Fibroblast of the aortic adventitia (primary cell): ENCODE measurements at places on chromosomes 5 and 9.

GRCh38 chr5:9187614-9188013 lies 358.3 kb downstream of the SEMA5A start:
- no peak for DNase-seq

GRCh38 chr5:159539678-159540077 lies 209.4 kb upstream of the IL12B start:
- no peak for DNase-seq

DNA sequence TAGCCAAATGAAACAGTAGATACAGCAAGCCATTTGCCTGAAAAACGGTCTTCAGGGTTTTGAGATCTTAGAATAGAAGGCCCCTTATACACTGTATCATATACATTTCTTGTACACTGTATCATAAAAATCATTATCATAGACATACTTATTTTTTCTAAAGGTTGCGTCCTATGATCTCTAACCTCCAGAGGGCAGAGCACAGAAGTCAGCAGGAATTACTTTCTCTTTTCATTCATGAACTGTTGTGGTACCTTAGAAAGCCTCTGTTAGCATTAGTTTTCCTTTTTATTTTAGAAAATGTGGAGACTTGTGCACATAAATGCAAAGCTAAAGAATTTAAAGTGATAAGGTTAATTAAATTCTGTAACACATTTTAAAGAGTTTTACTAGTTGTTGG lies 115.4 kb downstream of the OXCT1 start:
- no peak for DNase-seq

DNA sequence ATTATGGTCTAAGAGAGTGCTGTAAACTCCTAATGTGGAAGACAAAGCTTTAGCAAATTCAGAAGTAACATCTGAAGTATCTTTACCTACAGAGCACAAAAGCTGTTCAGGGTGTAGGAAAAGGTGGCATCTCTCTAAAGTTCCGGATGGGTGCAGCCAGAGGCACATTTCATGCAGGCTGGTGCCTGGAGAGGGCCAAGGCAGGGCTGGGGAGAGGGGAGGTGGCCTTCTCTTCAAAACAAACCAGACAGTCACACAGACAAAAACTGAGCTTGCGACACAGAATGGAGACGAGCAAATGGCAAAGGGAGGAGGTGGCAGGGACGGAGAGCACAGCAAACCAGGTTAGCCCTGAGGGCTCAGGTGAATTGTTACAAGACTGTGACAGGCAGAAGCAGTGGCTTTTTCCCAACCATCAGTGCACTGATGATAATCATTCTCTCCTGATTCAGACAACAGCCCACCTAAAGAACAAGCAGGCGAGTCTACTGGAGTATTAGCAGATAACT lies 121.5 kb upstream of the PCA3 start:
- DNase-seq = no peak

DNA sequence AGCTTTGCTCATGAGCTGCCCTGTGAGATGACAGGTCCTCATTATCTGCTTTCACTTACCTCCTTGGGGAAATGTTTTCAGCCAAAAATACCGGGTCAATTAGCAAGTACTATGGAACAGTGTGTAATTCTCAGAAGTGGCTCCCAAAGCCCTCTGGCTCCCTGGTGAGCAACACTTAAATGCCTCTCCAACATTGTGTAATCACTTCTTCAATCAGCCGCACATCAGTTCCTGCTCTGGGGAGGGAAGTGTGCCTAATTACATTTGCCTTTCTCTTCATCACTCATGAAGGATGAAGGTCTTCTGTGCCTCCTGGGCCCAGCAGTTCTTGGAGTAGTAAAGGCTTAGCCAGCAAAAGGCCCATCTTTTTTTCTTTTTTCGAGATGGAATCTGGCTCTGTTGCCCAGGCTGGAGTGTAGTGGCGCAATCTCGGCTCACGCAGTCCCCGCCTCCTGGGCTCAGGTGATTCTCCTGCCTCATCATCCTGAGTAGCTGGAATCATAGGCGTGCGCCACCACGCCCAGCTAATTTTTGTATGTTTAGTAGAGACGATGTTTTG lies 23.1 kb downstream of the NIM1K start:
- DNase-seq = no peak

GRCh38 chr9:127540664-127541041 lies 71.4 kb upstream of the STXBP1 start:
- no peak for DNase-seq

DNA sequence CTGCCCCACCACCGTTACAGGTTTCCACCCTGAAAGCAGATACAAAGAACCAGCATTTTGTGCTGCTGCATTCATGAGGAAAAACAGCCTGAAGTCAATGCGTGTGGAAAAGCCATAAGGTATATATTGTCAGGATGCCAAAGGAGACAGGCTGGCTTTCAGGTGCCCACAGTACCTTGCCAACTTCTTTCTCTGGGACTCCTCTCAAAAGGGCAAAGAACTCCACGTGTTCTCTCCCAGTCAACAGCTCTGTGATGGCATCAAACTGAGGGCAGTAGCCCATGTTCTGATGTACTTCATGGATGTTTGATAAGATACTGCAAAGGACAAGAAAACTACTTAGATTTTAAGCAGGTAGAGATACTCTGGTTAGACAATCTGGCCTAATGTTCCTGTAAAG lies 24.3 kb downstream of the NIPSNAP3B start:
- no peak for DNase-seq

DNA sequence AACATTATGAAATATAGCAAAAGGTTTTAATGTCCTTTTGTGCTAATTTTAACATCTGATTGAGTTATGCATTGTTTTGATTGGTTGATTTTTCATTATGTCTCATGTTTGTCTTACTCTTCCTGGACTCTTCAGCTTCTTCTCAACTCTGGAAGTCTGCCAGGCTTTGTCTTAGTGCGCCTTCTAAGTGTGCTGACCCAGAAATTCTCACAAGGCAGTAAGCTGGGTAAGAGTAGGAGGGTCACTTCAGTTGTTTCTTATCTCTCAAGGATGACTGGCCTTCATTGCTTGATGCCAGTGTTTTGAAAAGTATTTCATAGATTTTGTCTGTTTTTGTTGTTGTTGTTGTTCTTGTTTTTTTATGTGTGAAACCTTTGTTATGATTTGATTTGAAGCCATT lies 59.2 kb downstream of the RIC1 start:
- DNase-seq = peak; percentile 25

GRCh38 chr5:120239086-120239485 lies 225.0 kb upstream of the PRR16 start:
- DNase-seq = no peak

DNA sequence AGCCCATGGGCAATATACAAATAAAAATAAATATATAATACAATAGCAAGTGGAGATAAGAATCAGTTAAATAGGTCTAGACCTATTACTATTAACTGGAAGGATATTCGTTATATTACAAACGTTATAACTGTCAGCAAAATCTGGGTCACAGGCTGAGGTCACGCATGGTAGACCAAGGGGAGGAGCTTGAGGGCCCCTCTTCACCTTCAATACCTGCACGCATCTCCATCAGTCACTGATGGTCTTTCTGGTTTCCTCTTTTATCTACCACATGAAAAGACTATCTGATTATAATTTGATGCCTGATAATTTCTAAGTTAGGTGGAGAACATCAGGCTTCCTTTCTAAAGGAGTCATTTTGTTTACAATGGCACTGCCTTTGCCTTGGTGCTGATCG lies 43.2 kb downstream of the MAT2B start:
- no peak for DNase-seq

- no peak for DNase-seq
Observed at GRCh38 chr9:10007356-10007755, 605.4 kb downstream of the PTPRD start.

DNA sequence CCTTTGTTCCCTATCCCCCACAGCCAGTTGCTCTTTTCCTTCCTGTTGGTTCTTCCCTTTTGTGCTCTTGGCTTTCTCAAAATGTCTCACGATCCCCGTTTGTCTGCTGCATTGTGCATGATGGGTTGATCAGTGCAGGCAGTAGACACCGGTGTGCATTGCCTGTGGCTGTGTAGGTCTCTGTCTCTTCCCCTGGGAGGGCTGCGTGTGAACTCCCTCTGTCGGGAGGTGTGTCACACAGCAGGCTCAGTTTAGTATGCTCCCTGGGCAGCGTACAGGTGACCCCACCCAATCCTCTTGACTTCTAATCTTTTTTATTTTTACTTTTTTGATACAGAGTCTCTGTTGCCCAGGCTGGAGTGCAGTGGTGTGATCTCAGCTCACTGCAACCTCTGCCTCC lies 265.3 kb downstream of the FSTL4 start:
- DNase-seq = no peak

DNA sequence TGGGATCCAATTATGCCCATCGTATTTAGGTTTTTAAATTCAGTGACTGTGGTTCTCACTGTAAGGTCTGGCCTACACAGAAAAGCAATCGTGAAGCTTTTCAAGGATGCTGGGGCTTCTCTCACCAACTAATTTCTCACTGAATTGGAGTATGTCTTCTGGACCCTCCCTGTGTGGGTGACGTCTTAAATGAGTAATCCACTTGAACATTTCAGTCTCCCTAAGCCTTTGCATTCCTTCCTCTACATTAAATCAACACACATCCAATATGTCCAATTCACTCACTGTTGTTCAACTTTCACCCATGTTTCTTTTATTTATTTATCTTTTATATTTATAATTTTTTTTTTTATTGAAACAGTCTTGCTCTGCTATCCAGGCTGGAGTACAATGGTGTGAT lies 12.5 kb upstream of the BTF3 start:
- no peak for DNase-seq

GRCh38 chr5:68370196-68370595 lies 154.6 kb downstream of the PIK3R1 start:
- no peak for DNase-seq

GRCh38 chr5:94360382-94361130 lies 257.8 kb downstream of the KIAA0825 start:
- DNase-seq = no peak

DNA sequence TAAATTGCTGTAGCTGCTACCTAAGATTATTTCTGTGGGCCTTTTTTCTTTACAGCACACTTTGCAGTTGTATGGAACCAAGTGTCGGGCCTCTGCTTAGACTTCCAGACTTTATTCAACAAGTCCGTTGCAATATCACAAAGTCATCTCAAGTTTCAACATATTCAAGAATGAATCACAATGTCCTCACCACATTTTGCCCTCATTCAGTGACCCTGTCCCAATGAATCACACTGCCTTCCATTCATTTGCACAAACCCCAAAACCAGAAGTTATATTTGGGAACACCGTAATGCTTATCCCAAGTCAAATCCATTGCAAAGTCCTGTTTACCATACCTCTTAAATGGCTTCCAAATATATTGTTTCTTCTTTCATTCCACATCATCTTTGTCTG lies 439.6 kb downstream of the CSNK1G3 start:
- peak; percentile 92 for DNase-seq

- DNase-seq = no peak
Observed at GRCh38 chr5:4883360-4883759, 256.8 kb upstream of the ADAMTS16 start.

- DNase-seq = no peak
Observed at GRCh38 chr5:56616454-56617160, 198.7 kb upstream of the MAP3K1 start.

DNA sequence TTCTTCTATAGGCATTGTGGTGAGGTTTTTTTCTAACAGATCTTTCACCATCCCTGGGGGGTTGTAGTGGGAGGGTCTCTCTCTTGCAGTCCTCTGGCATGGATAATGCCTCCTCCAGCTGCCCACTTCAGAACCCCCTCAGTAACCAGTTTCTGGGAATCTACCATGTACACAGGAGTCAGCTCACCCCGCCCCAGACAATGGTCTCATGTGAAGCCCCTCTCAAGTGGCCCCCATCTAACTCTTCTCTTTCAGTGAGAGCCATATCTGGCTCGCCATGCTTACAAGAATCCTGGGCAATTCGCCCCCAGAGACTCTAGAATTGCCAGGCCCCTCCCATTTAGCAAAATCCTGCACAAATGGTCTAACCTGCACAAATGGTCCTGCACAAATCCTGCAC lies 144.4 kb upstream of the FSTL4 start:
- no peak for DNase-seq

- no peak for DNase-seq
Observed at GRCh38 chr5:107296572-107296971, 374.2 kb downstream of the EFNA5 start.

DNA sequence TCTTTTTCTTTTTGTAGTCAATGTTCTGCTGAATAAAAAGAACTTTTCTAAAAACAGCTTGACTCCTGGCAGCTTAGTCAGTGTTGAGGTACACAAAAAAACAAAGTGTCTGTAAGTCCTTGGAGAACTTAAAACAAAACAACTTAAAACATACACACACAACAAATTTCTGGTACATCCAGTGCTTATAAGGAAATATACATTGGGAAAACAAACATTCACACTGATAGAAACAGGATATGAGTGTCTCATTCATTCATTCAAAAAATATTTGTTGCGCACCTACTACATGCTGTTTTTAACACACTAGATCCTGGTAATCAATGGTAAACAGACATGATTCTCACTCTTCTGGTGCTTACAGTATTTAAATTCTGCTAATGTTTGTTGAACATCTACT lies 27.4 kb upstream of the MEGF9 start:
- DNase-seq = no peak

DNA sequence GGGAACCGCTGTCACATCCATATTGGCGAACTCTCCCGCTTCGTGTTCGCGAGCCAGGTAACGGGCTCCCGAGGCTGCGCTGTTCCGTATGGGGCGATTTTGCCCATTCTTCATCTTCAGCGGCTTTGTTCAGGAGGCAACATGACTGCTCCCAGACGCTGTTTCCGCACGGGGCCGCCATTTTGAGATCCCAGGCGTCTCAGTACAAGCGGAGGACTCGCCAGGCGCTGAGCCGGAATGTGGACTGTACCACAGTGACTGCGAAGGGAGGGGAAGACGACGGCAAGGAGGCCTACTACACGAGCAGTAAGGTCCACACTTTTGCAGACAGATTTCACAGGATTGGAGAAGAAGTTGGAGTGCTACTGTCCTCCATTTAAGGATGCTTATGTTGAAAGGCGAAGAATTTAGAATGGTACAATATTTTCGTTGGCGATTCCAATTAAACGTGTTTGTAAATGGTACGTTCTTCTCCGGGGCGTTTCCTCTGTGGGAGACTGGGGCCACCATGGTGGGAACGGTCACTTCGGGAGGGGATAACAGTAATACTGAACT lies 41.6 kb upstream of the ZNF300 start:
- DNase-seq = peak; percentile 89

DNA sequence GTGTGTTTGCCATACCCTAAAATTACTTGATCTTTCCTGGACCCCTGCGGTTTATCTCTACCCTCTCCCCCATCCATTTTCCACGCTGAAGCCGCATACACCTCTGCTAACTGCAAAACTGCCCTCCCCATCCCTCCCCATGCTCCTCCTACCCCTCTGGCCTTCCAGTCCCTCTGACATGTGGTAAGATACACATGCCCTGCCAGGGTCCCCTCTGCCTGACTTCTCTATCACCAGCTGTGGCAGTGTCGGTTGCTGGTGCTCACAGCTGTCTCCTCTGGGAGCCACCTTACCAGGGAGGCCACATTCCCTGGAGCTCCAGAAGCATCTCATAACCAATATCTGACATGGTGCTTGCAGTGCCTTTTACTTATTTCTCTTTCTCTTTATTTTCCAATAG lies 58.9 kb upstream of the COL15A1 start:
- DNase-seq = no peak

DNA sequence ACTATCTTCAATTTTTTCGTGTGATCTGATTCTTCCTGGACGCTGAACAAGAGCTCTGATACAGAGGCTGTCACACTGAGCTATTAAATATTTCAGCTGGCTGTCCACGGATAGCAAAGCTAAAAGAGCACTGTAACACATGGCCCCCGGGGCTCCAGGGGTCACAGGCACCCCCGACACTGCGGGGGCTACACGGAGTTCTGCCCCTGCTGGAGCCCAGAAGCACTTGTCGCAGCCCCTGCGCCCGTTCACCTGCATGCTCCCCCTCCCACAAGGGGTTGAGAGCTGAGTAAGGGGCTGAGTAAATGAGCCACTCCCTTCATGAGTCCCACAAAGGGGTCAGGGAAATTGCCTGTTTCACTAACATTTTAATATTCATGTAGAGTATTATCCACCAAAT lies 316.3 kb downstream of the TMEM167A start:
- no peak for DNase-seq
